ENCODE measurements at places on chromosomes 13 and 19.

DNA sequence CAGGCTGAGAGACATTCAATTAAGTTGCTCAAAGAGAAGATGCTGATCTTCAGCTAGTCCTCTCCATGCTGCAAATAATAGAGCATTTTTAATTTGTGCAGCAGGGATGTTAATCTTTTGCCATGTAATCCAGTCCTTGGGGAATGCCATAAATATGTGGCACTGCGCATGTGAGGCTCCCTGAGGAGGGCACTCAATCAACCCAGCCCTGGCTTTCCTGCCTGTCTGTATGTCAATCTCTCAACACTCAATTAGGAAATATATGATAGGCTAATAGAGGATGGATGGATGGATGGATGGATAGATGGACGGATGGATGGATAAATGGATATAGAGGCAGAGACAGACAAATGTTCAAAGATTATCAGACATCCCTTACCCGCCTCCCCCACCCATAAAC is 31.6 kb upstream of the POP4 start:
- no peak for DNase-seq

DNA sequence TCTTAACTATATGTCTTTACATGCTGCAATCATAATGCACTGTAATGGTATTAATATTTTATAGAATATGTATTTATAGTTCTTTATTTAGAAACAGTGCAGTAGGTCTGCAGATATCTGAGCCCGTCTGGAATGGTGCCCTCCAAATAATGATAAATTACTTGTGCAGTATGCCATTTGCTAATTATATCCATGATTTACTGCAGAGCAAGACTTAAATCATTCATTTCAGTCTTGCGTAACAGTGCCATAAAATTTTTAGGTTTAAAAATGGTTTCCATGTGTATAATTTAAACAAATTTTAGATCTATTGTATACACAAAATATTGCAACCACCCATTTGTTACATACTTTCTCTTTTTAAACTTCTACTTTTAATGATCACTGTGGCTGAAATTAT is 175.1 kb downstream of the ZNF536 start:
- DNase-seq, result no peak

- DNase-seq, result no peak
Measured at GRCh38 chr13:91236921-91237320, 110.6 kb upstream of the MIR17HG start.

- DNase-seq, result no peak
Measured at GRCh38 chr13:25733001-25733491, 318.8 kb downstream of the SHISA2 start.

- no peak for DNase-seq
Measured at GRCh38 chr19:50663482-50663790, 14.2 kb downstream of the C19orf81 start.

DNA sequence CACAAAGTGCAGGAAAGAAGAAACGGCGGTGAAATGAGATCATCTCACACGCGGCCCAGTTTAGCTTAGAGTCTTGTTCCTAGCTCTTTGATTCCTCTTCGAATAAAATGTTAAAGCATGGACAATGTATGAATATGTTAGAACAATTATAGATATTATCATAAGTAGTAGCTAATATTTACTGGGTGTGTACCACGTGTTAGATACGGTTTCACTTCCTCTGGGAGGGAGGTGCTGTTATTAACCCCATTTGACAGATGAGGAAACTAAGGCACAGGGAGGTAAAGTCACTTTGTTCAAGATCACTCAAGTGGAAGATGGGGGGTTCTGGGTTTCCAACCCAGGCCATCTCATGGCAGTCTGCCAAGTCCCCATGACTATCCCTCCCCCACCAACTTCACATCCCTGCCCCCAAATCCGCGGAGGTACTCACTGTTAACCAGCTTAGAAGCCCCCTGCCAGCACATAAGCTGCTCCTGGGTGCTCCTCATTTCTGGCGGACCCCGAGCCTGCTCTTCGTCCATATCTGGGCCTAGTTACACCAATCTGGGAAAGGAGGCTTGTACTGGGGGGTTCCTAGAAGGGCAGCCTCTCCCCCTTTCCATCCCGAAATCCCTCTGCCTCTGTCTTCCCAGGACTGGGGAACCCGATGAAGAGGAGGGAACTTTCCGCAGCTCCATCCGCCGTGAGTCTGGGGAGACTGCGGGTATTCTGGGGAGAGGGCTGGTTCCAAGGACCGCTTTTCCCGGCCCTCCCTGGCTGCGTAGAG is 1.0 kb upstream of the FXYD7 start:
- no peak for DNase-seq

GRCh38 chr13:27309401-27309958 is 38.9 kb downstream of the RASL11A start:
- DNase-seq, result no peak

DNA sequence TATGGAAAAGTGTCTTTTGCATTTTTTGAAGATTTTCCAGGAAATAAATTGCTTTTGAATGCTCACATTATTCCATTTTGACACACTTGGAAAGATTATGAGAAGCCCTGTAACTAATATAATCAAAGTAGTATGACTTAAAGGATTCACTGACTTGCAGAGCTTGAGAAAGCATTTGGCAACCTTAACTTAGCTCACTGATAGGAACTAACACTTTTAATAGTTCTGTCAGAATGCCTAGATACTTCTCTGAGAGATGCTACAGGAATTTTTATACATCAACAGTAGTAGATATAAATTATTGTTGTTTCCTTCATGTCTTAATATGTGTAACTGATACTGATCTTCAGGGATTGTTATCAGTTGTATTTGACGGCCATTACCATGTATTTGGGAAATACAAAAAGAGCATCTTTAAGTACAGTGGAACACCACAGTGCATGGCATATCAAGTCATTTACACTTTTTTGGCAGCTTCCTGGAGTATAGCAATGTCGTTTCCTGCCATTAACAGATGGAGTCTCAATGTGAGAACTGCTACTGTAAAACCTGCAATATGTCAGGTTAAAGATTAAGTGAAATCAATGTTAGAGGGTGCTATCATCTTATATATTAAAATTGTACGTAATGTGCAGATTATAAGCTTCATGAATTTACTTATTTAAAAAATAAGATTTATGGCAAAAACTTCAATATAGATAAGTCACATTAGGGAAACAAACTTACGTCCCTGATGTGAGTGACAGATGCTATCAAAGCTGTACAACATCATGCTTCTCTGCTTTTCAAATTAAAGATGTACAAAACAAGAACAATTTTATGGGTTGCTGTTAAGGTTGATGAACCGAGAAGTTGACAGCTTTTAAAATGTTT is 1159.8 kb upstream of the MIR17HG start:
- DNase-seq, result no peak

GRCh38 chr13:33392794-33393405 is 107.3 kb upstream of the STARD13 start:
- DNase-seq, result no peak

GRCh38 chr13:51730927-51731326 is 73.0 kb downstream of the DHRS12 start:
- DNase-seq, result no peak

GRCh38 chr13:51585696-51586095 is 1.4 kb downstream of the WDFY2 start:
- DNase-seq, result no peak

- DNase-seq, result no peak
Measured at GRCh38 chr13:111074826-111075225, 40.3 kb upstream of the ARHGEF7 start.

All from NCI-H2081 (cell line).